Thoracic aorta (tissue), 2 donors: ENCODE measurements at places on chromosomes 6 and 20. TPM values are rescaled to one million over a fixed set of nuclear protein-coding genes. Genes with fewer than 3 reads are reported as not detected.

FAM110A gene
- 0.81 TPM for total RNA-seq

GPX5 gene
- total RNA-seq, result not detected

GRCh38 chr20:49540687-49541435 is 27.1 kb downstream of the PTGIS start:
- H3K27ac ChIP-seq, result peak overlapping the region; percentile 31
- no peak overlapping the region for H3K4me3 ChIP-seq
- H3K27me3 ChIP-seq, result no peaks in the 10 kb centered on the region
- peaks cover 88% of the 10 kb centered on the region for H3K36me3 ChIP-seq

GRCh38 chr20:21240394-21240793 is 62.7 kb upstream of the XRN2 start:
- DNase-seq, result no peak
- H3K27me3 ChIP-seq, result no peaks in the 10 kb centered on the region
- no peak overlapping the region for H3K27ac ChIP-seq
- no peak overlapping the region for H3K4me3 ChIP-seq

- no peak for DNase-seq
- peaks cover 47% of the 10 kb centered on the region for H3K4me1 ChIP-seq
Measured at GRCh38 chr6:137496368-137496767, 2.2 kb upstream of the OLIG3 start.

- no peaks in the 10 kb centered on the region for H3K4me1 ChIP-seq
- H3K27me3 ChIP-seq, result no peaks in the 10 kb centered on the region
- no peak for DNase-seq
- no peak overlapping the region for H3K27ac ChIP-seq
- no peaks in the 10 kb centered on the region for H3K36me3 ChIP-seq
Measured at GRCh38 chr6:40075056-40075590, 140.9 kb upstream of the MOCS1 start.

- H3K36me3 ChIP-seq, result peaks cover 10% of the 10 kb centered on the region
- H3K4me3 ChIP-seq, result no peak overlapping the region
- DNase-seq, result no peak
- no peak overlapping the region for H3K27ac ChIP-seq
- peaks cover 34% of the 10 kb centered on the region for H3K4me1 ChIP-seq
- H3K27me3 ChIP-seq, result no peaks in the 10 kb centered on the region
Measured at GRCh38 chr20:51695574-51696303, 72.5 kb downstream of the ATP9A start.

GRCh38 chr6:163782436-163783003 is 368.0 kb downstream of the QKI start:
- no peaks in the 10 kb centered on the region for H3K4me1 ChIP-seq
- no peaks in the 10 kb centered on the region for H3K27me3 ChIP-seq
- H3K4me3 ChIP-seq, result no peak overlapping the region
- DNase-seq, result no peak
- no peaks in the 10 kb centered on the region for H3K36me3 ChIP-seq

DNA sequence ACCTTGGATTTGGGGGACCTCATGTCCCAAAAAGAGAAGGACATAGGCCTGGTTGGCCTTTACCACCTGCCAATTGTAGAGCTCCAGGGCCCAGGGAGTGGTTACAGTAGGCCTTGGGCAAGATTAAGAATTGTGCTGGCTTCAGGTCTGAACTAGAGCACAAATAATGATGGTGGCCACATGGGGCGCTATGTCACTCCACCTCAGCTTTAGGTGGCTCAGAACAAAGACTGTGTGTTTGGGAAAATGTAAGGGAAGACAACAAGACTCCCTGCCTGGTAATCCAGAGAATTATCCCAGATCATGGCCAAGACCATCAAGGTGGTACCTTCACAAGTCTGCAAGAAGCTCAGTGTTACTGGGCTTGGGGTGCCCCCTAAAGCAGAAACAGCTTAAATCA is 224.9 kb upstream of the OPRM1 start:
- no peak for DNase-seq
- peaks cover 11% of the 10 kb centered on the region for H3K4me1 ChIP-seq
- no peak overlapping the region for H3K4me3 ChIP-seq
- H3K27me3 ChIP-seq, result no peaks in the 10 kb centered on the region
